ENCODE measurements at places on chromosomes 2 and 18.

DNA sequence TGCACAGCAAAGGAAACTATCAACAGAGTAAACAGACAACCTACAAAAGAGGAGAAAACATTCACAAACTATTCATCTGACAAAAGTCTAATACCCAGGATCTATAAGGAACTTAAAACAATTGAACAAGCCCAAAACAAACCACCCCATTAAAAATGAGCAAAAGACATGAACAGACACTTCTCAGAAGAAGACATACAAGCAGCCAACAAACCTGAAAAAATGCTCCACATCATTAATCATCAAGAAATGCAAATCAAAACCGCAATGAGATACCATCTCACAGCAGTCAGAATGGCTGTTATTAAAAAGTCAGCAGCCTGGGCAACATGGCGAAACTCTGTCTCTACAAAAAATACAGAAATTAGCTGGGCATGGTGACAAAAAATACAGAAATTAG, 110.2 kb upstream of the LDLRAD4 start:
- DNase-seq = no peak

DNA sequence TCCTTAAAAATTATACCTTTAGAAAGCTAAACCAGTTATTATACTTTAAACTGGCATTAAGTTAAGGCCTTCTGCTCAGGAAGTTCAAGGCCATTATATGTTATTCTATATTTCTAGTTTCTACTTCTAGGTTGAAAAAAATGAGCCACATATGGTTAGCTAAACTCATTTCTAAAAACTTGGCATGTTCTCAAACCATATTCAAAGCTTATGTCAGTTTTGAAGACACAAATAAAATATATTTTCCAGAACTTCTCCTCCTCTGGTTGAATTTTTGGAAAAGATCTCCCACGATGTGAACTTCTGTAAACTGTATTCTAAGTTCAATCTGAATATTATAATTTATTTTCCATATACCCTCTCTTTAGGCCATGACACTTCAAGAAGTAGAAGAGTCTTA, 103.5 kb downstream of the NYAP2 start:
- DNase-seq = no peak

- no peak for DNase-seq
Measured at GRCh38 chr2:201228271-201228911, 31.9 kb upstream of the CASP8 start.

DNA sequence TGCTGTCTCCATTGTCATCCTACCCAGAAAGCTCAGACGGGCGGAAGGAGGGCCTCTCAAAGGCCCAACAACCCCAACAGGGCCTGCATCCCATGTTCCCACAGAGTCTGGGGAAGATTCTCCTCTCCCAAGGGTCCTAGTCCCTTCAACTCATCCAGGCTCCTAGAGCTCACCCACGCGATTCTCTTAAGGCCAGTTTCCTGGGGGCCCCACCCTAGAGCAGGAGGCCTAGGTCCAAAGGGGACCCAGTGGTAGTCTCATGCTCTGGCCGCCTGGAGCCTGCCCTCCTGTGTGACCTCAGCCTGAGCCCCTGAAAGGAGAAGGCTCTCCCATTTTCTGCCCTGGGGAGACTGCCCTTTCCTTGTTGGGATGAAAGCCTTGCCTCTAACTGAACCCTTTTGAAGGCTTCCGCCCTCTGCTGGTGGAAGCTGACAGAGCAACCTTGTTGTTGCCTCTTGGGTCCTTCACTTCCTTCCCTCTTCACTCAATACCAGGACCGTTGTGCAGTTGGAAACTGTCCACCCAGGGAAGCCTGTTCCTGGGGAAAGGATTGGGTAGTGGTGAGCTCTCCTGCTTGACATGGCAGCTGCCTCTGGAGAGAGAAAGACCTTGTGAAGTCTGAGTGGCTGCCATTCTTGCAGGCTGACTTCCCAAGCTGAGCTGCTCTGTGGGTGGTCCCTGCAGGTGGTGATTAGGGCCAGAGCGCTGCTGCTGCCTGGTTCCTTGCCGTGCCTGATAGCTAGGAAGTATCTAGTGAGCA, 86.0 kb upstream of the ALPP start:
- DNase-seq = peak; percentile 40

DNA sequence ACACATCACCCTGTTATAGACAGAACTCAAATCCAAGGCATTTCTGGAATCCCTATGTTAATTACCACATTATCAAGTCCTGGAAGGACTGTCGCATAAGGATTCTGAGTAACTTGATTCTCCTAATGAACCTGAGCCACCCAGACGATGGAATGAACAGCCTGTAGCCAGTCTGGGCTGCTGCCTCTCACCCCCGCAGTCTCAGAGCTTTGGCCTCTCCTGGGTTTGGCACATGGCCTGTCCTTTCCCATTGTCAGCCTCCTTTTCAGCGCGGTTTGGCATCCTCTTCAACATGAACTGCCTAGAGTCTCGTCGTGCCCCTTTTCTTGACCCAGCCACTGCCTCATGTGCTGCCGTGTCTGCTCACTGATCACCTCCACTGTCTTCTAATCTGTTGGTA, 147.6 kb downstream of the SLC8A1 start:
- no peak for DNase-seq
